Esophagus mucosa (tissue), 1 donor: ENCODE measurements at places on chromosomes 11 and 22. TPM values are rescaled to one million over a fixed set of nuclear protein-coding genes. Genes with fewer than 3 reads are reported as not detected.

GRCh38 chr11:109858152-109858551 lies 235.0 kb upstream of the ZC3H12C start:
- no peak for ATAC-seq

- no peak for ATAC-seq
Observed at GRCh38 chr11:59614277-59615119, 1.1 kb downstream of the OSBP start.

PGA5 gene
- not detected for total RNA-seq

DNA sequence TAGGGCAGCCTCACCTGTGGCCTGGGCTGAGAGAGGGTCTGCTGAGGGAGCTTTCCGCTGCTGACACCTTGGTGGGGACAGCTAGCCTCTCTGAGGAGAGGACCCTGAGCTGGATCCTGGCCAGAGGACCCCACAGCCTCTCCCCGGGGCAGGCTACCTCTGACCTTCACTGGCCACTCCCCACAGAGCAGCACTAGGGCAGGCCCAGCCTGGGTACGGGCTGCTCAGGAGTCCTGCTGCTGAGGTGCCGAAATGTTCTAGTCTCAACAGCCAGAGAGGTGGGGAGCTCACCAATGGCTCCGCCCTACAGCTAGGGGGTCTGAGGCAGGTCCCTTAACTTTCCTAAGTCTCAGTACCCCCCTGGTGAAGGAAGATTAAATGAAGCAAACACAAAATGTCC lies 47.5 kb downstream of the SGSM3 start:
- ATAC-seq = no peak

- no peak for ATAC-seq
Observed at GRCh38 chr11:127616158-127616557, 615.6 kb upstream of the KIRREL3 start.

FUT4 gene
- total RNA-seq = 1.4 TPM

DNA sequence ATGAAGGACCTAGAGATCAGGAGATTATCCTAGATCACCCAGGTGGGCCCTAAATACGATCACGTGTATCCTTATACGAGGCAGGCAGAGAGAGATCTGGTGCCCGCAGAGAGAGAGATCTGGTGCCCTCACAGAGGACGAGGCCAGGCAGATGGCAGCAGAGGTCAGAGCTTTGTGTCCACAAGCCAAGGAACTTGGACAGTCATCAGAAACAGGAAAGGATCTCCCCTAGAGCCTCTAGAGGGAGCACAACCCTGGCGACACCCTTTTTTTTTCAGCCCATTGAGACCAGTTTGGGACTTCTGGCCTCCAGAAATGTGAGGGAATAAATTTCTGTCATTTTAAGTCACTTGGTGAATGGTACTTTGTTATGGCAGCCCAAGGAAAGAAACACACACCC lies 25.5 kb upstream of the TIMP3 start:
- no peak for ATAC-seq
